ENCODE measurements at places on chromosomes 4 and X.

DNA sequence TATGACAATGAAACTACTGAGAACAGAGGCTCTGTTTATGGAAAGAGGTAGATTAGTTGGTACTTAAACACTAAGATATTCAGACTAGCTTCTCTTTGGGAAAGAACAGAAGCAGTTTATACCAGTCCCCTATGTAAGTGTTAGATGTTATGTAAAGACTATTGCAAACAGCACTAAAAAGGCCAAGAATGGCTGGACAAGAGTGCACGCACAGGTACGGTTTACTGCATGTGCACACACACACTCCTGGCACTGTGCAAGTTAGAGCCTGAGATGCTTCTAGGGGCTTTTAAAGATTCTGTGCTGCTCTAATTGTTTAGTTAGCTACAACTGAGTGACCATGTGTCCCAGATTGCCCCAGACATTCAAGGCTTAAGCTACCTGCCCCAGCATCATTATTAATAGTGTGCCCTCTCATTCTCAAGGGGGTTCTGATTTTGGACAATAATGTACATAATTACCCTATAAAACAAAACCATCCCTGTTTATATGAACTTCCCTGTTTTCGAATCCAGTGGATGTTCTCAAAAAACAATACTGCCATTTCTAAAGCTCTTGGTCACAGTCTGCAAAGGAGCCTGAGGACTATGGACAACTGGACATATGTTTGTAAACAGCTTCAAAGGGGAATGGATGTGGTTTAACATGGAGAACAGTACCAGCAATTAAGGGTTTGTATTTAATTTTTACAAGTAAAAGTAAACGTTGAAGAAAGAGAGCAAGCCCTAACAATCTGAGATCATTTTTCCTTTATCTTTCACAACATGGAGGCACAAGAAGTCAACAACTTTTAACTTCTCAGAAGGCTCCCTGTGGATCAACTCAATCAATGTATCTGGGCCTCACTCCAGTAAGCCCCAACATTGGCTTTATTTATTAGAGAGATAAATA is 2.0 kb downstream of the SETD7 start:
- no peak for DNase-seq

GRCh38 chr4:89400287-89401035 is 92.9 kb upstream of the GPRIN3 start:
- no peak for DNase-seq

DNA sequence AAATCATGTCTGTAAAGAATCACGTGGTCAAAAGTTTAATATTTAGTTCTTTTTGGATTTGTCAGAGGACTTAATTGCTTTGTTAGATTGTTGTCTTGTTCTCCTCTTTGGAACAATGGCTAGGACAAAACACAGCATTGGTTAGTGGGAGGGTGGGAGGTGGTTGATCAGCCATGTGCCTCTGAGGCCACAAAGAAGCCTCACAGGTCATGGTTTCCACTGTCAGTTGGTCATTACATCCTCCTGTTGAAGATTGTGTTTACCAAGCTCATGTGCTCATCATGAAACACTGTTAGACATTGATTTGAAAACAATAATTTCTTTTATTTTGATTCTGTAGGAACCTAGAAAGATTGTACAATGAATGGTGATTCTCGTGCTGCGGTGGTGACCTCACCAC is 31.9 kb downstream of the ADD1 start:
- no peak for DNase-seq

DNA sequence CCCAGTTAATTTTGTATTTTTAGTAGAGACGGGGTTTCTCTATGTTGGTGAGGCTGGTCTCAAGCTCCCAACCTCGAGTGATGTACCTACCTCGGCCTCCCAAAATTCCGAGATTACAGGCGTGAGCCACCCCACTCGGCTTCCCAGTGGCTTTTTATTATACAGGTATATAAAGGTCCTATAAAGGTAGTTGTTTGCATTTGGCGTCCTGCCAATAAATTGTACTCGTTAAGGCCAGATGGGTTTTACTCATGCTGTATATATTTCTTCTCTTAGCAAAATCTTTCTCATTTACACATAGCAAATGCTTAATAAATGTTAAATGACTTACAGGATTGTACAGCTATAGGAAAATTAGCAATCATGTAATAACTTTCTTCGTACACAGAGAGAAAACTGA is 6.9 kb downstream of the SHROOM3 start:
- no peak for DNase-seq

DNA sequence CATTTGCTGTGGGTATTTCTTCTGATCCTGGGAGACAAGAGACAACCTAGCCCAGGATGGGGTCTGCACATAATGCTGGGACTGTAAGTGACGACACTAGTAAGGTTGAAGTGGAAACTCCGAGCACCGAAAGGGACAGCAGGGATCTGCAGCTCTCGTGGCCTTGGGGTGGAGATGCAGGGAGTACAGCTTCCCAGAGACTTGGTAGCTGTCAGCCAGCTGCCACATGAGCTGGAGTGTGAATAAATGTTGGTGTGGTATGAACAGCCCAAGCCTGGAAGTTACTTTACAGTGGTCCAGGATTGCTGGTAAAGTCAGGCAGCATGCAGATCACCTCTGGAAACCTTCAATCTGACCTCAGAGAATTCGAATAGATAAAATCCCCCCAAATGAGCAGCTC is 97.6 kb downstream of the FAM193A start:
- no peak for DNase-seq
